CD4-positive, alpha-beta T cell treated with Interleukin-12 subunit alpha and Interleukin-12 subunit beta, for 1 hour (primary cell): ENCODE measurements at places on chromosomes 12 and 14.

GRCh38 chr12:103642240-103642864 lies 55.3 kb downstream of the STAB2 start:
- DNase-seq = no peak

GRCh38 chr12:118220702-118221101 lies 84.8 kb downstream of the PEBP1 start:
- DNase-seq = no peak

DNA sequence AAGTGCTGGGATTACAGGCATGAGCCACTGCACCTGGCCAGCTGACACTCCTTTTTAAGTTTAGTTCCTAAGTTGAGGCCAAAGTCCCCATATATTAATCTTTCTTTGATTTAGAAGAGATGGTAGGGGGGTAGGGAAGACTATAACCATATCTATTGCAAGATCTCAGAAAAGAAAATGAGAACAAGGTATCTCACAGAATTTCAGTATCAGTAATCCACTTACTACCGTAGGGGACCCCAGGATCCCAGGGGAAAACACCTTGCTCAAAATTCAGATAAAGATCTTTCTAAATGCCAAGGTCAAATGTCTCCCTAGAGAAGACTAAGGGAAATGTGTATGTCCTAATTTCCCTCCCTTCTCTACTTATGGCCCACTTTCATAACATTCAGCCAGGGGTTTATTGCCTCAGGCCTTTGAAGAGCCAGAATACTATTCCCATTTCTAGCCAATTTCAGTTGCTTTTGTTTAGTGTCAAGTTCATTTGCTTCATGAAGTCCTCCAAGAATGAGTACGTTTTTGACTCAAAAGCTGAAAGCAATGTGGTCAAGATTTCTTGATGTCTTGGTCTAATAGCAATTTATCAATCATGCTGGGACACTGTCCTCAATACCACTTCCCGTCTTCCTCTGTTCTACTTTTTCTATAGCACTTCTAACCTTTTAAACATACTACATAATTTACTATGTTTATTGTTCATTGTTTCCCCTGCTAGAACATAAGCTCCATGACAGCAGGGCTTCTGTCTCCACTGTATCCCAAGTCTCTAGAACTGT lies 86.3 kb downstream of the DCAF5 start:
- DNase-seq = no peak

- no peak for DNase-seq
Observed at GRCh38 chr12:12023456-12023855, 47.3 kb upstream of the BCL2L14 start.

GRCh38 chr12:118498171-118498570 lies 121.8 kb downstream of the SUDS3 start:
- no peak for DNase-seq

GRCh38 chr14:69052181-69052601 lies 73.1 kb upstream of the ACTN1 start:
- no peak for DNase-seq

DNA sequence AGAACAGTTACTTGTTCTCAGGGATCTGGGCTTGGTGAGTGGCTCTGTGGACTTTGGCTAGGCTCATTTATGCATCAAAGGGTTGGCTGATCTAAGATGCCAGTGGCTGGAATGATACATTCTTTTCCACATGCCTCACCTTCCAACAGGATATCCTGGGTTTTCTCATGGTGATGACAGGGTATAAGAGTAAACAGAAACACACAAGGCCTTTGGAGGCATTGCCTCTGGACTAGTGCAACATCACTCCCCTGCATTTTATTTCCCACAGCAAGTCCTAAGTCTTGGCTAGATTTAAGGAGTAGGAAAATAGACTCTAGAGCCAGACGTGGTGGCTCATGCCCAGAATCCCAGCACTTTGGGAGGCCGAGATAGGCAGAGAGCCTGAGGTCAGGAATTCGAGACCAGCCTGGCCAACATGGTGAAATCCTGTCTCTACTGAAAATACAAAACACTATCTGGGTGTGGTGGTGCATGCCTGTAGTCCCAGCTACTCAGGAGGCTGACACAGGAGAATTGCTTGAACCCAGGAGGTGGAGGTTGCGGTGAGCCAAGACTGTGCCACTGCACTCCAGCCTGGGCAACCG lies 47.9 kb downstream of the RPH3A start:
- no peak for DNase-seq

- DNase-seq = no peak
Observed at GRCh38 chr12:120874547-120875245, 29.5 kb downstream of the SPPL3 start.

GRCh38 chr14:92482621-92483319 lies 30.8 kb upstream of the RIN3 start:
- no peak for DNase-seq

GRCh38 chr14:85991156-85991555 lies 461.2 kb downstream of the FLRT2 start:
- DNase-seq = no peak

DNA sequence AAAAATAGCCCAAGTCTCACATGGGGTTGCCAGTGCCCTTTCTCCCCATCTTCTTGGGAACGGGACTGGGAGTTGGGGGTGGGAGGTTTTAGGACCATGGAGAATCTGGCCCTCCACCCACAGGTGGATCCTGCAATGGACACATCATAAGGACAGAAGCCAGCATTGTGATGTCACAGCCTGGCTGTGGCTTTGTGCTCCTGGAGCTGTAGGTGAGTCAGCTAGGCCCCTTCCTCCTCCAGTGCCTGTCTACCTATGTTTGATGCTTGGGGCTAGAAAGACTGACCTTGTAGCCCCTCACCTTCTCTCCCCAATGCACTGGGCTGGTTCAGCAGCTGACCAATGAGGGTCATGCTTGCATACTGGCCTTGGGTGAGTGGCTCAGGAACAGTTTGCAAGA lies at the start of gene CCDC197:
Gene CCDC197 (plus strand): TSS at position 220 of the 400 bp plus-strand sequence. CDS start 831 bp downstream, outside the sequence.
- DNase-seq = no peak

DNA sequence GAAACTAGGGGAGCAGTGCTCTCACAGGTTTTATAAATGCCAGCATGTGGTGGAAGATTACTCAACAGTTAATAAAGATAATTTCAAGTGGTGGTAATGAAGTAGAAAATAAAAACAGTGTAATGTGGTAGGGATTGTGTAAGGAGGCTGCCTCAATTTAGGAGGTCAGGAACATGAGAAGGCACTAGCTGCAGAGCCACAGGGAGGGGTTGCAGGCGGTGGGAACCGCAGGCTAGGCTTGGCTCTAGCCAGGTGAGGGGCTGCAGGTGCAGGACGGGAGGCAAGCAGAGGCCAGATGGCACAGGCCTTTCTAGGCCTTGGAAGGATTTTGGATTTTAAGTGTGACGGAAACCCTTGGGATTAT lies 768 bp downstream of the METTL25 start:
- no peak for DNase-seq

DNA sequence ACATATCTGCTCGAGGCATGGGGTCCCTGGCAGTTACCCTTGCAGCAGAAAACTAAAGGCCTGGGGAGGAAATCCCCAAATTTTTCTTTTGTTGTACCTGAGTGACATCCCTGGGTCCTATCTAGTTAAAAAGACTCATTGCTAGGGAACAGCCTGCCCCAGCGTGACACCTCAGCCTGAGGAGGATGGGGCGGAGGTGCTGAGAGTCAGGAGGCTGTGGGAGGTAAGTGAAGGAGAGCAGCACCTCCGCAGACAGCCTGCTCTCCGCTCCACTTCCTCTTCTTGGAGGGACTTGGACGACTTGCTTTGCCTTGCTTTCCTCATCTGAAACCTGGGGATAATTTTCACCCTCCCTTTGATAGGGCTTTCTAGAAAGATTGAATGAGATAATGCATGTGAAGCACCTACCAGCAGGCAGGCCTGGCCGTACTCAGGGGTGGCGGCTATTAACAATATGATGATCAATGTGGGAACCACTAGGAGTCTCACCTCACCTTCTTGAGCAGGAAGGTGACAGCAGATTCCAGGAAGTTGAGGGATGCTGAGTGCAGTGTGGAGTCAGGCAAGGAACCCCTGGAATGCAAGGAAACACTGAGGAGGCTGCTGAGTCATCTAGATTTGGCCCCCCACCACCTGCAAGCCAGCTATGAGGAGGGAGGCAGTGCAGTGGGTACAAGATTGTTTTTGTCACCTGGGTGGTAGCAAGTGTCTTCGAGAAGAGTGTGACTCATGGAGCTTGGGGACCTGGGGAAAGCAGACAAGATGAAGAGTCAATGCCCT lies 23.2 kb downstream of the UBE3B start:
- no peak for DNase-seq

DNA sequence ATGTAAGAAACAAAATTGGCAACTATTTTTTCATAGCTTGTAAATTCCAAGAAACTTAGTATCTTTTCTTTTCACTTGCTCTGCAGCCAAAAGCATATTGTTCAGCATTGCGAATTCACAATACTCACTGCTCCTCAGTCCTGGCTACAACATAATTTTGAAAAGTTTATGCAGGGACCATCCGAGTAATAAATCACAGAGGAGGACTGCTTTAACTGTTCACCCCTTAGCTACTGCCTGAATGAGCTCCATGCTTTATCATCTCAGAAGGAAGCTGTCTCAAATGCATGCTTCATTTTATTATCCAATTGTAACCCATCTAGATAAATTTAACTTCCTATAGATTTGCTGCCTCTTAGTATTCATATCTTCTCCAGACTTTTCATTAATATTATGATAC lies 827.8 kb downstream of the DIO2 start:
- DNase-seq = no peak

GRCh38 chr12:46134852-46135251 lies 134.0 kb downstream of the SLC38A1 start:
- no peak for DNase-seq

GRCh38 chr14:64973826-64974225 lies 1.7 kb upstream of the RAB15 start:
- DNase-seq = no peak

DNA sequence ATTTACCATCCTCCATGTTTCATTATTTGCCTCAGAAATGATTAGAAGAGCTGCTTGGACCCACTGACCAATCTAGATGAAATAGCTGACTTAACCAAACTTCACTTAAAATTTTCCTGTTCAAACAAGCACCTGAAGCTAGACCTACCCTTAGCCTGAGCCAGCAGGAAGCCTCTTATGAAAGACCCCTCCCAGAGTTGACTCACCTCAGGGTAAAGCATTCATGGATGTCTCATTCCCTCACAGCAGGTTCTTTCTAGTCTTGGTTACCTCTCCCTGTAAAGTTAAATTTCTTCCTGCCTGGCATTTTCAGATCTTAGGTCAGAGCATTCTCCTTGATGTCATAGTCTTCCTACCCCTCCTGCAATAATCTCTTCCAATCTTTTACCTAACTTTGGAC lies 1209.8 kb downstream of the FLRT2 start:
- DNase-seq = no peak

DNA sequence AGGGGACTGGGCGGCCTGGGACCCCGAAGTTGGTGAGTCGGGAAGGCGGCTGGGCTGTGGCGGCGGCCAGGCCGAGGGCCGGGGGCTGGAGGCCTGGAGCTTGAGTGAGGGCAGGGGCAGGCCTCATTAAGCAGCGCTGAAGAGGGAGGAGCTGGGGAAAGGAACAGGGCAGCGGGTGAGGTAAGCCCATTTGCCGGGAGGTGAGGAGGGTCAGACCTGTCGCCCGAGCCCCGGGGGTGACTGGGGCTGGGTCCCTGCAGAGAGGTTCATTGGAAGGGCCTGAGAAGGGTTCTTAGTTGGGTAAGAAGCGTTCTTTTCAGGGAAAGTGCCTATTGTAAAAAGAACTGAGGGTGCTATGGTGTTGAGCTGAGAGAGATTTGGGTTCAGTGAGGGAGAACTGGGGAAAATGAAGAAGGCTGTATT lies 441 bp downstream of the RAB5B start:
- DNase-seq = peak; percentile 41

DNA sequence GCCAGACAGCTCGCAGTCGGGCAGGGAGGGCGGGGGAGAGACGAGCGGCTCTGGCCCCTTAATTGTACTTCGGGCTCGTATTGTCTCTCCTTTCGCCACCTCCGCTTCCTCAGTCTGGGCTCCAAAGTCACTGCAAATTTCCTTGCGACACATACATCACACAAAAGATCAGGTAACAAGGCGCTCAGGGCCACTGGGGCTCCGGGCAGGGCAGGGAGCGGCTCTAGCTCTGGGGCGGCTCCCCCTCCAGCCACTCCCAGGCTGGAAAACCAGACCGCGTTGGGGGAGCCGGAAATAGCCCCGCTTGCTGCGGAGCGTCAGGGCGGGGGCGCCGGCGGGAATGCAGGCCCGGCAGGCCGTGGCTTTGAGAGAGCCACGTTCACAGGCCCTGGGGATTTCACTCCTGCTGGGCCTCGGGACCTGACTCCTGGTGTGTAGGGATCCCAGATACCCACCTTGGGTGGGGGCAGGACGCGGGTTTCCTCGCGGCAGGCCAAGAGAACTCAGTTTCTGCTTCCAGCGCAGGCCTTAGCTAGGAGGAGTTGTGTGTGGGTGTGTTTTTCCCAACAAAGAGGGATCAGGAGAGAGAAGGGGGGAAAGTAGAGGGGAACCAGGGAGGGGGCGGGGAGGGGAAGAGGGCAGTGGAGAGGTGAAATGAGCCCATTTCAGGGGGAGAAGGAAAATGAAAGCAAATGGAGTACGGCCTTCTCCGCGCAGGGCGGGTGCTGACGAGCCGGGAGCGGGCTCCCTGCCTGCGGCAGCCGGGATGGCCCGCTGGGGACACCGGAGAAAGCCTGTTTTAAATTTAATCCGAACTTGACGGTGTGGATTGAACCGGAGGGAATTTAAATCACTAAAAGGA lies 4.4 kb upstream of the HOXC9 start:
- no peak for DNase-seq

GRCh38 chr14:76808990-76809389 lies 3.7 kb downstream of the ANGEL1 start:
- DNase-seq = no peak

- no peak for DNase-seq
Observed at GRCh38 chr12:71900091-71900490, 38.6 kb upstream of the TPH2 start.

GRCh38 chr12:48982397-48983080 lies 4.4 kb downstream of the WNT1 start:
- no peak for DNase-seq

DNA sequence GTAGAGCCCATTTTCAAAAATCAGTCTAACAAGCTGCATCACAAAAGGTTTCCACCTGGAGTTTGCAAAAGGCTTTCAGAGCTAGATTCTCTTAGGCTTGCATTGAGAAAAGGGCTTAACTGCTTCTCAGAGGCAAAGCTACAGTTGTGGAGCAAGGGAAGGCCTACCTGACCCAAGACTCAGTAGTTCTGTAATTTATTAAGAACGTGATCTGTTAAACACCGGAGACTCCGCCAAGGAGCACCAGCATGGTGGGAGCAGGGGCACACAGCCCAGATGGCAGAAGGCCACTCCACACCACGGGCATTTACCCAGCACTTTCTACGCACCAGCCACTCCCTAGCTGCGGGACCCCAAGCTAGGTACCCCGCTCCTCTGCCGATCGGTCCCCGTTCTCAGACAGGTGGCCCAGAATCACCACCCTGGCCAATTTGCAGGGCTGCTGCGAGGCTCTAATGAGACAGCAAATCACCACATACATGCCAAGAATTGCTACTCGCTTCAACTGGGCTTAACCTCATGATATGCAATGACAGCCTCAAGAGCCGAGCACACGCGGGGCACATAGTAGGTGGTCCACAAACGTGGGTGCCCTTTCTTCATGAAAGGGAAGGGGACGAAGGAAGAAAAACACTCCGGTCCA lies 1.5 kb downstream of the ITPK1 start:
- DNase-seq = no peak
